ENCODE measurements at places on chromosomes 6 and 20. TPM values are rescaled to one million over a fixed set of nuclear protein-coding genes. Genes with fewer than 3 reads are reported as not detected.

Gene EEF1A1
- total RNA-seq = 8,216 TPM

Gene TSBP1
- total RNA-seq = not detected

Gene ADGB
- not detected for total RNA-seq

Gene CRISP2
- total RNA-seq = not detected

Gene QRSL1
- 11.5 TPM for total RNA-seq

Gene SPATA25
- 1.7 TPM for total RNA-seq

Gene PHACTR3
- 0.14 TPM for total RNA-seq

Gene TTBK1
- total RNA-seq = not detected

Gene GPR6
- not detected for total RNA-seq

Gene NPEPL1
- 27.1 TPM for total RNA-seq

Gene IL17F
- not detected for total RNA-seq

DNA sequence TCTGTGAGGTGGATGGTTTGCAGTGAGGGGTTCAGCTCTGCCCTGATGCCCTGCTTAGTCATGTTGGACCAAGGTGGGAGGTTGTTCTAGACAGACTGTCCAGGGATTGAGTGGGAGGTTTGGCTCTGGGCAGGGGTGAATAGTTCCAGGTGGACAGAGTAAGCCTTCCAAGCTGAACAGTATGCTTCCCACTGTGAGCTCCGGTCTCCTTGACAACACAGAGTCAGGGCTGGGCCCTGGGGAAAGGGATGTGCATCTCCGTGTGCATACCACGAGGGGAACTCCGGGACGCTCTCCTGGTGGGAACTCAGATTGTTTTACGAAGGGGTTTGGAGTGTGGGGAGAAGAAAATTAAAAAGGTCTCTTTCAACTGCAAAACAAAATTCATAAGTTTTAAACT lies 174.7 kb downstream of the DHX35 start:
- DNase-seq = no peak

GRCh38 chr20:31823360-31824124 lies 4.4 kb downstream of the MYLK2 start:
- DNase-seq = no peak

- no peak for DNase-seq
These were observed 14.9 kb downstream of the DYNLT1 start for GRCh38 chr6:158629367-158630221.

DNA sequence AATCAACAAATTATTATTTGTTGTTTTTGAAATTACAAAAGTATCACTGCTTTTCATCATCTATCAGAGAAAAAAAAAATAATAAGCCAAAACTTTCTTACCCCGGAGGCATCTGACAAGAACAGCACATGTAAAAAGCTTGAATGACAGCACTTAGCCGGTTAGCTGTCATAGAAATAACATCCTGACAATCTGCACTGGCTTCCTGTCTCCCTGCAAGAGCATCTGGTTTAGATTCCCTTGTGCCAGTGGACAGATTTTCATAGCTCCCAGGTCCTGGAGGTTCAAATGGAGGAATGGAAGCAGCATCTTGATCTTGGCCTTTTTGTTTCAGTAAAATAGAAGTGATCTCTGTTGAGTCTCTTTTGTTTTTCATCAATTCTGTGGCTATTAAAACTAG lies 74.8 kb downstream of the HACE1 start:
- DNase-seq = peak; percentile 3

GRCh38 chr20:35773154-35773751 lies 1.4 kb downstream of the PHF20 start:
- DNase-seq = peak; percentile 33

DNA sequence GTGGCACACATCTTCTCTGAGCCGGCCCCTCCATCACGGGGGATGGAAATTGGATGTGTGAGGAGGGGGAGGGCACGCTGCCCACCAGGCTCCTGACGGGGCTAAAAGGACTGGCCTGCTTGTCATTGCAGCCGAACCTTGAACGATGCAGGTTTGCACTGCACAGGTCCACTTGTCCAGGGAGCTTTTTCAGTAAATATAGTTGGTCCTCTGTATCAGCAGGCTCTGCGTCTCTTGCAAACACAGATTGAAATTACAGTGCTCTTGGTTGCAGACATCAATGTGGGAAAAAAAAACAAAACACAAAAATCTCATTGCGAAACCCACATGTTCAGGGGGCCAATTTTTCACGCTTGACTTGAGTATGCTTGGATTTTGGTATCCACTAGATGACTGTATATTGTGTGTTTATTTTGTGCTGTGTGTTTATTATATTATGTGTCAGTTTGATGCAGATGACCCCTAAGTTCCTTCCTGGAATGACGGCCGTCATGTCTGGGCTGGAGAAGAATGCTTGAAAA lies 29.2 kb downstream of the ERMARD start:
- peak; percentile 66 for DNase-seq

DNA sequence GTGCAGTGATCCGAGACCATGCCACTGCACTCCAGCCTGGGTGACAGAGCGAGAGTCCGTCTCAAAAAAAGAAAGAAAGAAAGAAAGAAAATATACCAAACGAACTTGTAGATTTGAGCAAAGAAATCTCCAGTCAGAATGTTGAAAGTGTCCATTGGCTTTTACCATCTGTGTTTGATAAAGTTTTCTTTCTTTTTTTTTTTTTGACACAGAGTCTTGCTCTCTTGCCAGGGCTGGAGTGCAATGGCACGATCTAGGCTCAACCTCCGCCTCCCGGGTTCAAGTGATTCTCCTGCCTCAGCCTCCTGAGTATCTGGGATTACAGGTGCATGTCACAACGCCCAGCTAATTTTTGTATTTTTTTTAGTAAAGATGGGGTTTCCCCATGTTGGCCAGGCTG lies 21.3 kb downstream of the BAK1 start:
- DNase-seq = no peak

- DNase-seq = no peak
These were observed 282.9 kb downstream of the KIF16B start for GRCh38 chr20:16290358-16290757.

DNA sequence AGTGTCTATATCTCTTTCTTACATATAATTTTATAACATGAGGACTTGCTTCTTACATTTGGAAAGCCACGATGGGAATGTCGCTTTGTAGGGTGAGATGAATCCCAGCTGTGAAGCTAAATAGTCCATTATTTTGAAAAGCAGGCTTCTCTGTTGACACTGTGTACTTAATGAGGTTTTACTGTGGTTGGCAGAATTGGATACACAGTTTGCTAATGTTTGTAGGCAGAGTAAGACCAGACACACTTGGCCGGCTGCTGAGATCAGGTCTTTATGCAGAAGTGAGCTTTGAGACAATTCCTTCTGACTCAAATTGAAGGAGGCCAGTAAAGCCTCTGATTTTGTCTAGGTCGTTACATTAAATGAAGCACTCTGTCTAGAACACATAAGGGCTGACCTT lies 93.0 kb downstream of the NDUFAF5 start:
- no peak for DNase-seq

- DNase-seq = no peak
These were observed 73.6 kb upstream of the NHSL1 start for GRCh38 chr6:138572885-138573284.

DNA sequence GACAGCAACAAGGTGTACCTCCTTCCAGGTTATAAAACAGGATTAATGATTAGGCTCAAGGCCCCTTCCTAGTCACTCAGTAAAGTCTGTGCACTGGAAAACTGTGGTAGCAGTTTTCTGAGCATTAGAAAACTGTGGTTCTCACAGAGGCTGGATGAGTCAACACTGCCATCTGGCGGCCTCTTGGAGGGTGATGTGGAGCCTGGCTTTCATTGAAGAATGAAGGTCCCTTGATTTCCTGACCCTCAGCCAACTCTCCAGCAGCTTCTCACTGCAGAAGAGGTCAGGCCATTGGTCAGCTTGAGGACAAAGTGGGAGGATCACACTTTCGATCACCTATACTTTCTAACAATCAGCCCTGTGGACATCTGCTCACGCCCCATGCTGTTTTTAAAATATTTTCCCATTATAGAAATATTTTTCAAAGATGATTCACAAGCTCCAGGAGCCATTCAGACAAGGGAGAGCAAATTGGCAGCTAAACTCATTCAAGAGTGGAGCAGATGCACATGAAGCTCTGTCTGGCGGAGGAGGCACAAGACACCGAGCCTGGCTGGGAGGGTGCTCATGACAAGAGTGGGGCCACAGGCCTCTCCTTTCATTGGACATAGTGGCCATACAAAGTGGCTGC lies 23.2 kb downstream of the PSMB1 start:
- peak; percentile 50 for DNase-seq

DNA sequence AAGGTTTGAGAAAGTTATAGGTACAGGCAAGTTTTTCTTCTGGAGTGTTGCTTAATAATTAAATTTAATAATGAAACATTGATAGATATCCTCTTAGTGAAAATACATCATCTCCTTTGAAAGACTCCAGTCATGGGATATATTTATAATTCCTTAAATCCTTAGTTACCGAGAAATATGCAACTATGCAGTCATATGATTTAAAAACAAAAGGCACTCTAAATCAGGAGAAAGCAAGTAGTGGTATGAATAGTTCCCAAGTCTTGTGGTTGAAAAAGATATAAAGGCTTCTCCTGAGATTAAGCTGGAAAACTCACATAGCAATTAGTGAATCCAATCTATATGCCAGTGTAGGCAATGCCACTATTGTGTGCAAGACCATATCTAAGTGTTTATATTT lies 475.4 kb downstream of the EYS start:
- no peak for DNase-seq

- DNase-seq = no peak
These were observed 216.2 kb downstream of the RNF144B start for GRCh38 chr6:18603361-18603760.

Data from astrocyte (in vitro differentiated cells and primary cell).